ENCODE measurements at places on chromosomes 5 and 9. TPM values are rescaled to one million over a fixed set of nuclear protein-coding genes. Genes with fewer than 3 reads are reported as not detected.

GRCh38 chr5:122424132-122424531 is 112.1 kb downstream of the SNCAIP start:
- H3K36me3 ChIP-seq: no peaks in the 10 kb centered on the region
- peaks cover 10% of the 10 kb centered on the region for H3K27me3 ChIP-seq
- H3K4me1 ChIP-seq: no peaks in the 10 kb centered on the region
- H3K27ac ChIP-seq: no peak overlapping the region
- H3K4me3 ChIP-seq: no peak overlapping the region

GRCh38 chr5:171593976-171594375 is 174.5 kb downstream of the FGF18 start:
- H3K27ac ChIP-seq: no peak overlapping the region
- H3K4me3 ChIP-seq: no peak overlapping the region
- H3K27me3 ChIP-seq: peaks cover 10% of the 10 kb centered on the region
- H3K4me1 ChIP-seq: no peaks in the 10 kb centered on the region

DNA sequence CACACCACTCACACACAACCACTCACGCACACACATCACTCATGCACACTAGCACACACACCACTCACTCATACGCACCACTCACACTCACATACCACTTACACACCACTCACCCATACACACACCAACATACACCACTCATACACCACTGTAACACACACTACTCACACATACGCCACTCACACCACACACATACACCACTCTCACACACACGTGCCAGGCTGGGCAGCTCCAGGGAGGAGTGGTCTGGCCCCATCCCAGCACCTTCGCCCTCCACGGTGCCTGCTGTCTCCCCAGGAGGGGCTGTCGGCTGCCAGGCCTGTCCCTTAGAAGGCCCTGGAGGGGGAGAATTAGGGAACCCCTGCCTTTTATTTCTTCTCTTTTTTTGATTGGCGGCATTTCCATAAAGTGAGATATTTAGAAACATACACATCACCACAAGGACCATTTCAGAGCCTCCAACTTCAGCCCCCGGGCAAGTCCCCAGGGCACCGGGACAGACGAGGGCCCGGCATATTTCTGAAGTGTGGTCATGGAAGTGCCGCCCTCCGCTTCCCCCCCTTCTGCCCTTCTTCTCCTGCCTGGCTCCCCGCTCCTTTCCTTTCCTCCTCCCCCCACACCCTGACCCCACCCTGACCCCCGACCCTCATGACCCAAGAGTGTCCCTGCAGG is 6.3 kb upstream of the ASB6 start:
- no peaks in the 10 kb centered on the region for H3K27me3 ChIP-seq
- H3K4me3 ChIP-seq: no peak overlapping the region
- H3K27ac ChIP-seq: no peak overlapping the region
- no peak for DNase-seq

DNA sequence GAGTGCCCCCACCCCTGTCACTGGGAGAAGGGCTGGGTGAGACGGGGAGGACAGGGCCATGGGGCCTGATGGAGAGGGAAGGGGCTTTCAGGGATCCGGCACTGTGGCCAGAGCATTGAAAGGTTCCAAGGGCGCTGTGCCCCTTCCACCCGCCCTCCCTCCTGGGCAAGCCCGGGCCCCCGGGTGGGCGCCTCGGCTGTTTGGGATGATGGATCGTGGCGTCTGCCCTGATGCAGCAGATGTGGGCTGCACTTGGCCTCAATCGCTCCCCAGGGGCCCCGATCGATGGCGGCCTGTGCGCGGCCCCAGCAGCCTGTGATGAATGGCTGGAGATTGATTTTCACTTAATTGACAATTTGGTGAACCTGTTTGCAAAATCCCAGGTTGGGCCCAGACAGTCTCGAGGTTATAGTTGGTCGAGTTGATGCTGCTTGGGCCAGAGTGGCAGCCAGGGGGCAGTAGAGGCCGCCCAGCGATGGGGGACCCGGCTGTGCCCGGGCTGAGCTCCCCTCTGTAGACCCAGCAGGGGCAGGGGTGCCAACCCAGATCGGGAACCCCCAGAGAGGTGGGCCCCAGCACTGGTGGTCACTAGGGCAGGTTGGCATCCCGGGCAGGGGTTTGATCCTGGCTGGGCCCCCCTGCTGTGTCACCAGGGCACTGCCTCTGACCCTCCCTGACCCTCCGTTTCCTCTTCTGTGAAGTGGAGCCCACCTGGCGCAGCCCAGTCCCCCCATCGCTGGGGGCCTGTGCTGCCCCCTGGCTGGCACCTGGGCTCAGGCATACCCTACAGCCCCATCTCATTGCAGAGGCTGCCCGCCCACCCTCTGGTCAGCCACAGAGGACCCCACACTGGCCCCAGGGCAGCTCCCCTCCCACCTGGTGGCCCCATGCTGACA is 34.7 kb downstream of the LHX3 start:
- peaks cover 21% of the 10 kb centered on the region for H3K27me3 ChIP-seq
- no peak overlapping the region for H3K4me3 ChIP-seq
- H3K36me3 ChIP-seq: no peaks in the 10 kb centered on the region
- no peaks in the 10 kb centered on the region for H3K4me1 ChIP-seq

GRCh38 chr5:112025757-112026156 is 268.8 kb upstream of the NREP start:
- no peaks in the 10 kb centered on the region for H3K27me3 ChIP-seq
- no peaks in the 10 kb centered on the region for H3K36me3 ChIP-seq
- no peak overlapping the region for H3K4me3 ChIP-seq
- no peak overlapping the region for H3K27ac ChIP-seq
- no peak for DNase-seq

DNA sequence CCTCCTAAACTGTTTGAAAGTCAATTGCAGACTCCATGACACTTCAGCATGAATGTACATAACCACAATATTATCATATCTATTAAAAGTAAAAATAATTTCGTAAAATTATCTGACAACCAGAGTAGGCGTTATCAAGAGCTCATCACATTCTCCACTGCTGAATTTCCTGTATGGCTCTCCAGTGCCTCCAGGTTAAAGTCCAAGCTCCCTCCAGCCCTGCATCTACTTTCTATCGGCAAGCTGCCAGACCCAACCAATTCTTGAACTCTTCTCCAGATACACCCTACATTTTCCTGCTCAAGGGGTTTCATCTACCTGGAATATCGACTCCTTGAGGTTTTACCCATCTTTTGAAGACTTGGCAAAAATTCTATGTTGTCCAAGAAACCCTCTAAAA is 74.5 kb upstream of the TBC1D2 start:
- no peak for DNase-seq
- no peaks in the 10 kb centered on the region for H3K4me1 ChIP-seq
- no peaks in the 10 kb centered on the region for H3K36me3 ChIP-seq
- H3K27ac ChIP-seq: no peak overlapping the region

DNA sequence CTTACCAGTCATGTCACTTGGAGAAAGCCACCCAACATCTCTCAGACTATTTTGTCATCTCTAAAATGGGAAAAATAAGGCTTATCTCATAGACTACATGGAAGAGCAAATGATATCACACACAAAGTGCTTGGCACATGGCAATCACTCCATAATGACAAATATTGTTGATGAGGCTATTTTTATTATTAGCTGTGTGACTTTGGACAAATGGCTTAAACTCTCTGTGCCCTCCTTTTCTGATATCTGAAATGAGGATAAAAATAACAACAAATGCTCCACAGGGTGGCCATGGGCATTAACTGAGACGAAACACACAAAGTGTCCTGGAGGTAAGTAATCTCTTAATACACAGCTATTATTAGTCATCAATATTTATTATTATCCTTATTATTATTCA is 125.5 kb upstream of the HAND1 start:
- no peak for DNase-seq
- H3K4me1 ChIP-seq: peaks cover 3% of the 10 kb centered on the region
- H3K27ac ChIP-seq: no peak overlapping the region
- peaks cover 68% of the 10 kb centered on the region for H3K27me3 ChIP-seq
- H3K4me3 ChIP-seq: no peak overlapping the region

- H3K36me3 ChIP-seq: no peaks in the 10 kb centered on the region
- no peaks in the 10 kb centered on the region for H3K27me3 ChIP-seq
- no peak overlapping the region for H3K27ac ChIP-seq
- no peak for DNase-seq
These were observed 69.5 kb downstream of the ERP44 start for GRCh38 chr9:100029251-100029650.

DNA sequence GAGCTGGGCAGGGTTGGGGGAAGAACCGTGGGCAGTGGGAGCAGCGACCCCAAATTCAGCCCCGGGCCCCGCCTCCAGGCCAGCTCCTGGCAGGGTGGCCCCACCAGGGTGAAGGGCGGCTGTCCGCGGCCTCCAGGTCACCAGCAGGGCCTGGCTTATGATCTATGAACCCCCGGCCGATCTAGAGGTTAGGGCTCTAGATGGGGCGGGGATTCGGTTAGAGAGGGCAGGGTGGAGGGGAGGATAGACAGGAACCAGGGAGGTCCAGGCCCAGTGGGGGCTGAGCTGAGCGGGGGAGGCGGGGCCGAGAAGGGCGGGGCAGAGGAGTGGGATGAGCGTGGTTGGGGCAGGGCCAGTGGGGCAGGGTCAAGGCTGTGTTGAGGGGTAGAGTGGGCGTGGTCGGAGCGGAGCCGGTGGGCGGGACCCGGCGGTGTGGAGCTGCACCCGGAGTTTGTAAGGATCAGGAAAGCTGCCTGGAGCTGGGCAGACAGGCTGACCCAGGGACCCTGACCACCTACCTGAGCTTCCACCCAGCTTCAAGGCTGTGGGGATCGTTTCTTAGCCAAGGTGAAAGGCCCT is 29.3 kb upstream of the OBP2B start:
- DNase-seq: peak; percentile 23
- no peaks in the 10 kb centered on the region for H3K36me3 ChIP-seq
- peaks cover 17% of the 10 kb centered on the region for H3K4me1 ChIP-seq
- H3K27ac ChIP-seq: no peak overlapping the region

GRCh38 chr9:104263942-104264341 is 169.8 kb downstream of the SMC2 start:
- no peak for DNase-seq
- H3K4me3 ChIP-seq: no peak overlapping the region
- H3K36me3 ChIP-seq: no peaks in the 10 kb centered on the region
- no peaks in the 10 kb centered on the region for H3K4me1 ChIP-seq
- no peak overlapping the region for H3K27ac ChIP-seq

DNA sequence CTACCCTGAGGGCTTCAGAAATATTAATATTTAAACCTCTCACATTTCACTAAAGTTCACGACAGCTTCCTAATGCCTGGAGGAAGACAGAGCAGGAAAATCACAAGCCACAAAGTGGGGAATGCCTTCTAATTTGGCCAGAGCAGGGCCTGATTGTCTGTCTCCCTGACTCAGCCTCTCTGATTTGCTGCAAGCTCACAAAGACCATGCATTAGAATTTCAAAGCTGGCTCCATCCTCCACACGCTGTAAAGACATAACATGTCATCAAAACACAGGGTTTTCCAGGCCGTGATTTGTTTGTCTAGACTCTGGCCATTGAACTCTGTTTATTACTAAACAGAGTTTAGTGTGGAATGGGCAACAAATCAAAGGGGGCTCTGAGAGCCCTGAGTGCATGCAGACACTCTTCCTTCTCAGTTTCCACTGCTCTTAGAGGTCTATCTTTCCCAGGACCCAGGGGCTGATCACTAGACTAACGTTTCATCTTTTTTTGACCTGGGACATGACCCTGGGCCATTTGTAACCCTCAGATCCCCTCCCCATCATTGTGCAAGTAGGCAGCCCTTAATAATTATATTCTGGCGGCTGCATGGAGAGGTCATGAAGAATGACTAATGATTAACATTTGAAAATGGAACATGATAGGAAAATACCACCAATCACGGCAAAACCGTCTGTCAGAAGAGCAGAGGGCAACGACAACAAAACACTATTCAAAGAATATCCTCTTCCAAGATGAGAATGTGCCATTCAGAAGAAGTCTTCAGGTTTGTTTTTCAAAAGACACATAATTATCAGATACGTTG is 140.2 kb downstream of the ENC1 start:
- H3K27ac ChIP-seq: no peak overlapping the region
- H3K27me3 ChIP-seq: no peaks in the 10 kb centered on the region
- no peaks in the 10 kb centered on the region for H3K36me3 ChIP-seq
- H3K4me3 ChIP-seq: no peak overlapping the region
- DNase-seq: no peak

DNA sequence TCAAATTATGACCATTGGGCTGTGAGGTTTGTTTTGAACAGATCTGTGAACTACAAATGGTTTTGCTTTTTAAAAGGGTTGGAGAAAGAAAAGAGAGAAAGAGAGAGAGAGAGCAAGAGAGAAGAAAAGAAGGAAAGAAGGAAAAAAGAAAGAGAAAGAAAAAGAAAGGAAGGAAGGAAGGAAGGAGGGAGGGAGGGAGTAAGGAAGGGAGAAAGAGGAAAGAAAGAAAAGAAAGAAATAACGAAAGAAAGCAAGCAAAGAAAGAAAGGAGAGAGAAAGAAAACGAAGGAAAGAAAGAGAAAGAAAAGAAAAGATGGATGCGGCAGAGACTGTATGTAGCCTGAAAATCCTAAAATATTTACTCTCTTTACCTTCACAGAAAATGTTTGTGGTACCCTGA is 104.0 kb downstream of the PARP8 start:
- H3K27ac ChIP-seq: peak overlapping the region; percentile 42
- H3K4me3 ChIP-seq: no peak overlapping the region
- DNase-seq: no peak
- H3K36me3 ChIP-seq: peaks cover 39% of the 10 kb centered on the region

DNA sequence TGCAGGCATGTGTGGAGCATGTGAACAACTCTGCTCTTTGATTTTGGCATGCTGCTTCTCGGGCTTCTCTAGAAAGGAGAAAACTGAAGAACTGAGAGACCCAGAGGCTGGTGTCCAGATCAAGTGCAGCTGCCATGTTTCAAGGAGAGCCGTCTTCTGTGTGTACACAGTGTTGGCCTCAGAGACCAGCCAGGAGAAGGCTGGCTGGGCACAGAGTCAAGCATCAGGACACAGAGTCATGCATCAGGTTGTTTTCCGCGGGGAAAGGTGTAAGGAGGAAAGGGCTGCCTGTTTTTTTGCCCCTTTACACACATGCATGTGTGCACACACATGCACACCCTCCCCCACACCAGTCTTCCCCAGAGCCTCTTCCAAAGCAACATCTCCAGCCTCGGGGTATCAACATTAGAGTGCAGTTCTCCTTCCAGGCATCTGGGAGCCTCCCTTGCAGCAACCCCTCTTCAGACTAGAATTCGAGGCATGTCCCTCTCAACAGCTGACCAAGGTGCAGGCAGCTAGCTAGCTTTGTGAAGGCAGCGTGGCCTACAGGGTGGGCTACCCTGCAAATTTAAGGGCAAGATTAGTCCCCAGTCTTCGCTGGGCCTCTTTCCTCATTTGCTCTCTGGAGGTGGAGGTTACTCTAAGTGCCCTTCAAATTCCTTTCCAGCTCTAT is 180.9 kb downstream of the AOPEP start:
- no peak for DNase-seq
- no peaks in the 10 kb centered on the region for H3K4me1 ChIP-seq
- H3K27me3 ChIP-seq: no peaks in the 10 kb centered on the region
- no peak overlapping the region for H3K4me3 ChIP-seq
- no peak overlapping the region for H3K27ac ChIP-seq
- H3K36me3 ChIP-seq: no peaks in the 10 kb centered on the region

Gene TMEM174
- not detected for polyA plus RNA-seq

Gene PIP5K1B
- 10.2 TPM for polyA plus RNA-seq

Gene BASP1
- polyA plus RNA-seq: 88.4 TPM

Measured in naive B cell (primary cell).